ENCODE measurements at places on chromosomes 6 and 20.

GRCh38 chr6:52303178-52303577, 18.6 kb upstream of the MCM3 start:
- no peak for DNase-seq

- DNase-seq: peak; percentile 91
Observed at GRCh38 chr20:24773751-24774201, 175.3 kb upstream of the CST7 start.

- DNase-seq: no peak
Observed at GRCh38 chr6:11298651-11299420, 66.4 kb upstream of the NEDD9 start.

DNA sequence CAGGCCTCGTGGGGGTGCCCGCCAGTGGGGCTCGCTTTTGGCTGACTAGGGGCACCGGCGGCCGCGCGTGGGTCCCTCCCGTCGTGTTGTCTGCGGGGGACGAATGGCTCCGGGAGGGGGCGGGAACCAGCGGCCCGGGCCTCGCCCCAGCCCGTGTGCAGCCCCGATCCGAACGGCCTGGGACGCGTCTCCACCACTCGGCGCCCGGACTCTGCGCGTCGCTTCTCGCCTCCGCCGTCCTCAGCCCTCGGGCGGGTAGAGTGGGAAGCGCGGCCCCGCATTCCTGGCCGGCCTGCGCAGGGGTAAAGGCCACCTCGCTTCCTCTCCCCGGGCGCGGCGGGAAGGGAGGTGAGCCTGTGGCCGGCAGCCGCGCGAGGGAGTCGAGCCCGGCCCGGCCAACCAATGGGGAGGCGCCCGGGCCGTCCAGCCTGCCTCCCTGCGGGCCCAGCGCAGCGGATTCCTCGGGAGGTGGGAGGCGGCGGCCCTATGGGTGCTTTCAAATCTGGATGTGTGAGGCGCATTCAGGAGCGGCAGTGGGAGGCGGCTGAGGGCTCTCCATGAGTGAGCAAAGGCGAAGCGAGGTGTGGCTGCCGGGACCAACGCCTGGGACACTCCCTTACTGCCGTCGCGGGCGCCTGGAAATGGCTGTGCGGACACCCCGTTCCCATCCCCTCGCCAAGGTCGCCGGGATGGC, 1.1 kb upstream of the ZBTB46 start:
- no peak for DNase-seq

GRCh38 chr20:18372296-18372695, 84.0 kb downstream of the ZNF133 start:
- no peak for DNase-seq

DNA sequence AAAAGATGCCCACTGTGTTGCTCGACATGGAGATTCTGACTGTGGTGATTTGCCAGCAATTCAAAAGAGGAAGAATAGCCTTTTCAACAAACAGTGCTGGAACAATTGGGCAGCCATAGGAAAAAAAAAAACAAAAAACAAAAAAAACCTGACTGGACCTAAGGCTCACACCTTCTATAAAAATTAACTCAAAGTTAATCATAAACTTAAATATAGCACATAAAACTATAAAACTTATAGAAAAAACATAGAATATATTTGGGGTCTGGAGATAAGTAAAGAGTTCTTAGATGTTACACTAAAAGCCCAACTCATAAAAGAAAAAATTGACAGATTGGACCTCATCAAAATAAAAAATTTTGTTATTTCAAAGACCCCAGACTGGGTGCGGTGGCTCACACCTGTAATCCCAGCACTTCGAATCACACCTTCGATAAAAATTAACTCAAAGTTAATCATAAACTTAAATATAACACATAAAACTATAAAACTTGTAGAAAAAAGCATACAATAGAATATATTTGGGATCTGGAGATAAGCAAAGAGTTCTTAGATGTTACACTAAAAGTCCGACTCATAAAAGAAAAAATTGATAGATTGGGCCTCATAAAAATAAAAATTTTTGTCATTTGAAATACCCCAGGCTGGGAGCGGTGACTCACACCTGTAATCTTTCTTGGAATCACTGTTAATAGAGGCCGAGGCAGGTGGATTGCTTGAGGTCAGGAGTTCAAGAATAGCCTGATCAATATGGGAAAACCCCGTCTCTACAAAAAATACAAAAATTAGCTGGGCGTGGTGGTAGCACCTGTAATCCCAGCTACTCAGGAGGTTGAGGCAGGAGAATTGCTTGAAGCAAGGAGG, 115.6 kb upstream of the FAM83B start:
- DNase-seq: no peak

DNA sequence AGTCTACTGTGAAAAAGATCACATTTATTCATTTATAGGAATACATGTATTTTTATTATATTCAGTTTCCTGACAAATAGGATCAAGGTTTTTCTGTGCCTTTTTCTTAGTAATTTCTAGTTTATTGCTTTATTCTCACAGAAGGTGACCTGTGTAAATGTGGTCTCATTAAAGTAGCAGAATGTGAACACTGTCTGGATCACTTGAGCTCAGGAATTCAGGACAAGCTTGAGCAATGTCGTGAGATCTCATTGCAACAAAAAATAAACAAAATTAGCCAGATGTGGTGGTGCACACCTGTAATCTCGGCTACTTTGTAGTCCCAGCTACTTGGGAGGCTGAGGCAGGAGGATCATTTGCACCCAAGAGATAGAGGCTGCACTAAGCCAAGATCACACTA, 516.7 kb downstream of the CDKAL1 start:
- no peak for DNase-seq

DNA sequence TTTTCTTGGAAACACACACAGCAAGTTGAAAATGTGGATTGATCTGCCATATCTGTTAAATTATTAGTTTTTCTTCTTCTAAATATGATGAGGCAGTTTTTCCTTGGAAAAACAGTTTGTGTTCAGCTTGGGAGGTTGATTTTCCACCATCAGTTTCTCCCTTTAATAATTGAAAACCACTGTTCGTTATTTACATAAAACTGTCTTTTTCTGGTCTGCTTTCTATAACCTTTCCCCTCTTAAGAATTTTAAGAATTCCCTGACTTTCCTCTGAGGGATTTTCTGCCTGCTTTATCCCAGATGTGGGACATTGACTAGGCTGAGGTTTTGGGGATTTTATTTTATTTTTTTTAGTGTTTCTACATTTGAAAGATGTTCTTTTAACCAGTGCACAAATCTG, 27.2 kb downstream of the DSE start:
- no peak for DNase-seq

DNA sequence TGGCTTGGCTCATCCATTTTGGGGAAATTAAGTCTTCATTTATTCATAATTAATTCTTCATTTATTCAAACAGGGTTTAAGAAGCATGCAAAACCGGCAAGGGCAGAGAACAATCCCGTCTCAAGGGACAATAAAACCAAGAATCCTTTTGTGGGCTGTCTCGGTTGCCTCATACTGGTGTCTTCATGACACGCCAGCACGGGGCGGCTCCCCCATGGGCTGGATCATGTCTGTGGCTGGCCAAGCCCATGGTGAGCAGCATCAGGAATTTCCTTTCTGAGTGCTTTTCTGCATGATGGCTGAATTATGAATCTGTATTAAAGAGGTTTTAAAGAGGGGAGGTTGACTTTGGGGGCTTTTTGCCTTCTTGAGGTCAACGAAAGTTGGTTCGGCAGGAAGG, 38.3 kb upstream of the DUSP22 start:
- DNase-seq: no peak

DNA sequence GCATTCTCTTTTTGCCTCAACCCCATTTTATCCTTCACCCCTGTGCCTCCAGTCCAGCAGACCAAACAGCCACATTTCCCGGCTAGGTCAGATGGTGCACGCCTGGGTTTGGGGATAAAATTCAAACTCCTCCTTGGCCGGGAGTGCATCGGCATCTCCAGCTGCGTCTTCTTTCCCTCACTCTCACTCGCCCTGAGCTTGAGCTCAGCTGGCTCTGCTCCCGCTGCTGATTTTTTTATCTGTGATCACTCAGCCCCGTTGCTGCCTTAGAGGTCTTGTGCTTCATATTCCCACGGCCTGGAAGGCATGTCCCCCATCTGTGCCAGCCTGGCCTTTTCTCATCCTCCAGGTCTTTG, 6.8 kb upstream of the EZR start:
- no peak for DNase-seq

DNA sequence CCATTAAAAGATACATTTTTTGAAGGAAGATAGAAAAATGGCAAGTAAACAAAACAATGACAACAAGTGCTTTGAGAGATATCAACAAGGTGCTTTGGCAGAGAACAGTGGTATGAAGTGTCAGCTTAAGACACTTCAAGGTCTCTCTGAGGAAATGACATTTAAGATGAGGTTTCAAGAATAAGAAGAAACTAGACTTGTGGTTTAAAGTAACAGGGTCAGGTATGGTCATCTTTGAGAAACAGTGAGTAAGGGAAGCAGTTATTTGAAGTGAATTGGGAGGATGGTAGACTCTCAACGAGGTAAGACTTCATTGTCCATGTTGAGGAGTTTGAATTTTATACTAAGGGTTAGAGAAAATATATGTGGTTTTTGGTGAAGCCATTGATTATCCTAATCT, 77.8 kb downstream of the SYCP2L start:
- DNase-seq: no peak

DNA sequence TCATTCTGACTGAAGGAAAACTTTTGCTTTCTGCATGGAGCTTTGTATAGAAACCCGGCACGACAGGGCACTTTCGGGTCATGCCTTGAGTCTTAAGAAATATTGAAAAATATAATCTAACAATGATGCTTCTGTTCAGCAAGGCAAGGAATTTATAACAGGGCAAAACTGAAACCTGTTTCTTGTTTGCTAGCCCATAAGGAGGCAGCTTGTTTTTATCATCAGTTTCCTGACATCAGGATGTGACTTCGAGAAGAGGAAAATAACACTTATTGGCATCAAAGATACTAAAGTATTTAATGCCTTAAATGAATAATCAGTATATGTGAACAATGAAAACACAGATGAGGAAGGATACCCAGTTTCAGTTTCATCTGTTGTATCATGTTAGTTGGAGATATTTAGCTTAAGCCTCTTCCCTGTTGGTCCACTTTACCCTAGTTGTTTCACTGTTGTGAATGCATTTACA, 146.5 kb downstream of the CDKAL1 start:
- DNase-seq: no peak

- no peak for DNase-seq
Observed at GRCh38 chr20:17799575-17800227, 99.9 kb downstream of the BANF2 start.

DNA sequence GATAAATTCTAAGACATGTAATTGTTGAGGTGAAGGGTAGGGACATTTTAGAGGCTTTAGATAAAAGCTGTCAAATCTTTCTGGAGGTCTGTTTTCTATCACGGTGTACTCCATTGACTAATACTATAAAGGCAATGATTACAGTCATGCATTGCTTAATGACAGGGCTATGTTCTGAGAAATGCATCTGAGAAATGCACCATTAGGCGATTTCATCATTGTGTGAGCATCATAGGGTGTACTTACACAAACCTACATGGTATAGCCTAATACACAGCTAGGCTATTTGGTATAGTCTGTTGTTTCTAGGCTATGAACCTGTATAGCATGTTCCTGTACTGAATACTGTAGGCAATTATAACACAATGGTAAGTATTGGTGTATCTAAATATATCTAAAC, 71.3 kb upstream of the FYN start:
- DNase-seq: no peak

GRCh38 chr6:168388641-168389633, 52.0 kb upstream of the SMOC2 start:
- DNase-seq: no peak

- no peak for DNase-seq
Observed at GRCh38 chr6:87636315-87636714, 46.4 kb downstream of the ORC3 start.

DNA sequence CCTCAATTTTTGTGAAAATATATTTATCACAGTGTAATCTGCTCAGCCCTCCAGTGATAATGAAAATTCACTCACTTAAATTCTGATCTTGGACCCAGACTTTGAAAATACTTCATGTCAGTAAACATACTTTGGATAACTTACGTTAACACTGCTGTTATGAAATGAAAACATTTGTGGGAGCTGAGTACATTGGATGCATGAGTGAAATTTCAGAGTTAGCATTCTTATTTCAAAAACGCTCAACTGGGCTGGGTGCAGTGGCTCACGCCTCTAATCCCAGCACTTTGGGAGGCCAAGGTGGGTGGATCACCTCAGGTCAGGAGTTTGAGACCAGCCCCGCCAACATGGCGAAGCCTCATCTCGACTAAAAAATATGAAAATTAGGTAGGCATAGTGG, 196.4 kb downstream of the UTRN start:
- no peak for DNase-seq

- no peak for DNase-seq
Observed at GRCh38 chr6:143079325-143079640, 18.6 kb downstream of the AIG1 start.

DNA sequence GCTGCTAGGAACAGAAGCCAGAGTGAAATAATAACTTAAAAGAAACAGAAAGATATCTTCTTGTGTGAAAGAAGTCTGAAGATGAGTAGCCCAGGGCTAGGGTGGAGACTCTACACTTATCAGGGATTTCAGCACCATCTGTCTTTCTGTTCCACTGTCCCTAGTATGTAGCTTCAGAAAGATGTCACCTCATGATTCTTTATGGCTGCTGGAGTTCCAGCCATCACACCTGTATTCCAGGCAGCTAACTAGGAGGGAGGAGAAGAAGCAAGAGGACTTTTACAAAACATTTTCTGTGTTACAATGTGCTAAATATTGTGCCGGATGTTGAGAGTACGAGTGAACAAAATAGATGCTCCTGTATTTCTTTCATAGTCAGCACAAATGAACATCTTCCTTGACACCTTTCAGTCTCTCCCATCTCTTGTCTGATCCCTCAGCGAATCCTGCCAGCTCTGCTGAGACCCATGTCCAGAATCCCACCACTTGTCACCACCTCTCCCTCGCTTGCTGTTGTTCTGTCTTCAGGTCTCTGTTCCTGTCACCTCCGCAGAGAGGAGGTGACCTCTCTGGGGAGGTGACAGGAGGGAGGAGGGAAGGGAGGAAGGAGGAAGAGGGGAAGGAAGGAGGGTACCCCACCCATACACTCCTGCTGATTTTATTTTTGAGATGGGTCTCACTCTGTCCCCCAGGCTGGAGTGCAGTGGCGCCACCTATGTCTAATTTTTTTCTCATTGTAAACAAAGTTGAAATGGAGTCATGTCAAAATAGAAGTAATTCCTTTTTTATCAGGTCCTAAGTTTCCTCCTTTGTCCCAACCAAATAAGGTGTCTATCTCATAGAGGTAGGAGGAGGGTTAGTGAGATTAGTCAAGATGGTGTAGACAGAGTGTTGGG, 188.9 kb downstream of the TFAP2C start:
- DNase-seq: no peak

- no peak for DNase-seq
Observed at GRCh38 chr6:167532410-167533288, 207.8 kb downstream of the TTLL2 start.

- DNase-seq: peak; percentile 53
Observed at GRCh38 chr6:35148167-35148741, 7.1 kb upstream of the TCP11 start.

DNA sequence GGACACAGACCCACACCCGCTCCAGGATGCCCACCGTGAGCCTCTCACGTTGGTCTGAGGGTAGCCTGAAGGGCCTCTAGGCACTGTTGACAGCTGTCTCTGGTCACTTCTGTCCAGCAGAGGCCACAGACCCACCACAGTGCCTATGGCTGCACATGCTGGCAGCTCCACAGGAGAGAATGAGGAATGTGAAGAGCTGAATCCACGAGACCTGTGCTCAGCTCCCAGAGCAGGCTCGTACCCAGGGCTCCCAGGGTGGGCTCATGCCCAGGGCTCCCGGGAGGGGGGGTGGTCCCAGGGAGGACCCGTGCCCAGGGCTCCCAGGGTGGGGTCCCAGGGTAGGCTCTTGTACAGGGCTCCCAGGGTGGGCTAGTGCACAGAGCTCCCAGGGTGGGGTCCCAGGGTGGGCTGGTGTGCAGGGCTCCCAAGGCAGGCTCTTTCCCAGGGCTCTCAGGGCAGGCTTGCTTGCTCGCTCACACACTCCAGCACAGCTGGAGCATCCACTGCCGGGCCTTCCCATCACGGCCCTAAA, 201.0 kb downstream of the SYNDIG1 start:
- no peak for DNase-seq
